ENCODE measurements at places on chromosomes 4 and X. TPM values are rescaled to one million over a fixed set of nuclear protein-coding genes. Genes with fewer than 3 reads are reported as not detected.
A peak's percentile ranks its signal among the peaks of the same experiment; 100 is the strongest.

DNA sequence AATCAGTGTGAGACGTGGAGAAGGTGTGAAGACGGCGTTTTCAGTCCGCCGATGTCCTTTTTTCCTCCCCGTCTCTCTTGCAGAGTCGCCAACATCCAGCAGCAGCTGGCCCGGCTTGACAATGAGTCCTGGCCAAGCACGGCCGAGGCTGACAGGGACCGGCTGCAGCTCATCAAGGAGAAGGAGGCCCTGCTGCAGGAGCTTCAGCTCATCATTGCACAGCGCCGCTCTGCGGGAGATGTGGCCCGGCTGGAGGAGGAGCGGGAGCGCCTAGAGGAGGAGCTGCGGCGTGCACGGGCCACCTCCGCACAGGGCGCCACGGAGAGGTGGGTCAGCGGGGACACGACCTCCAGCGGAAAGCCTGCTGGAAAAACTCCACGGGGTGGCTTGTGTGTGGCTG lies 47.1 kb upstream of the CLCN4 start:
- DNase-seq: no peak

GRCh38 chr4:3114377-3114776 lies 39.9 kb downstream of the HTT start:
- DNase-seq: no peak

- peak; percentile 6 for DNase-seq
Measured at GRCh38 chr4:105895583-105896460, 551 bp downstream of the NPNT start.

DNA sequence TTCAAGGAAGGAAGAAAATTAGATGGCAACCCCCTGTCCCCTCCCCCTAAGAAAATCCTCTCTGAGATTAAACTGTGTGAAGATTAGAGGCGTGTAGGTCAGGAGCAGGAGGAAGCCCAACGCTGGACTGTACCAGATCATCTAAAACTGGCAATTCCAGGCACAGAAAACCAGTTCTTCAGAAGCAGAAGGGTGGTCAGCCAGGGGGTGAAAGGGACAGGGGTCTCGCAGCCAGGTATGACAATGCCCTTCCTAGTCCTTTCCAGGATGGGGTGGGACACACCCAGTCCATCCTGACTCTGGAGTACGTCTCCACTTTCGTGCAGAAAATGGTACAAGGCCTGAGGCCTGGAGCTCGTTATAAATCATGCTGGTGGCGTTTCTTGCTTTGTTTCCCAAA lies 3.3 kb upstream of the RHOH start:
- no peak for DNase-seq

- no peak for DNase-seq
Measured at GRCh38 chrX:73348977-73349376, 97.9 kb upstream of the CDX4 start.

DNA sequence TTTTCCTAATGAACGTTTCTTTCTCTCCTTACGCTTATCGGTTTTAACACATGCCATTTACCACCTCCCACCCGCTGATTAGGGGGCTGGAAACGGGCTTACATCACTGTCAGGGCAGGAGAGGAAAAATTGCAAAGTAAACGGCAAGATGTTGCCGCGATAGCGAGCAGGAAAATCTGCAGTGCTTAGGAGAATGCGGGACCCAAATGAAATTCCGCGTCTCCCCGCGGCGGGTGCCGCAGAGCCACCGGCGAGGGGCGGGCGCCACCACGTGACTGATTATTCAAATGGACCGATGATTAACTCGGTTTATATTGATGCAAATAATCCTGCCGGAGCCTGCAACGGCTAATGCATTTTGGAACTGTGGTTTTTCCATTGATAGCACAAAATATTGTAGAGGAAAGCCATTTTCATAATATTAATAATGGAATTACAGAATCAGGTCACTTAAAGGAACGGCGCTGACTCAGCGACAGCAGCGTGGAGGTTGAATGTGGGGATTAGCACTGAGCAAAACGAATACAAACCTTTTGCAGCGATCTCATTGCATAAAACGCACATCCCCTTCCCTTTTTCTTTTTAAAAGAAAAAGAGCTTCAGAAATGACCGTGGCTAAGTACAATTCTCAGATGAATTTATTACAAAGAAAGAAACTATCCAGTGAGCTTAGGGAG lies 224.2 kb downstream of the STIM2 start:
- peak; percentile 40 for DNase-seq

- no peak for DNase-seq
Measured at GRCh38 chrX:39856472-39857121, 241.2 kb downstream of the BCOR start.

DNA sequence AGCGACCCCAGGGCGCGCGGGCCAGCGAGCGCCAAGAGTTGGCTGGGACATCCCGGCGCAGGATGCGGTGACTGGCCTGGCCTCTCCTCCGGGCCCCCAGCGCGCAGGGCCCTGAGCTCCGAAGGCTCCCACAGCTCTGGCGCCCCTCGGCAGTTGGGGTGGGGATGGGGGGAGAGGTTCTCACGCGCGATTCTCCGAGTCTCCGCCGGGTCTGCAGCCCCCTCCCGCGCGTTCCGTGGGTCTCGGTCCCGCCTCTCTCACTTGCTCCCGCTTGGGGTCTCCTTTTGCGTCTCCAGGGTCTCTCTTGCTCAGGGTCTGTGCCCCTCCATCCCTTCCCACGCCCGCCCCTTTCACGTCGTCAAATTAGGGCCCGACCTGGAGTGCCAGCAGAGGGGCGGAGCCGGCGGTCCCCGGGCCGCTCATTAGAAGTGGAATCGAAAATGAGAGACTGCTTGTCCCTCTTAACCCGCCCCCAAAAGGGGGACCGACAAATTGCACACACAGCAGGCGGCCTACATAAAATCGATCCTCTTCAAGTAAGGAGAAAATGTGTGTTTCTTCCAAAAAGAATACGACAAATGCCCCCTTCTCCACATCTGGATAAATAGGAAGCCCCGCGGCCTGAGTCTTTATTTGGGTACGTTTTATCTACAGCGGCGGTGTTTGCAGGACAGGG lies 877 bp upstream of the NKX1-1 start:
- DNase-seq: peak; percentile 2

GRCh38 chr4:137659431-137659830 lies 127.1 kb upstream of the PCDH18 start:
- no peak for DNase-seq

GRCh38 chrX:122771933-122772332 lies 412.1 kb upstream of the GRIA3 start:
- no peak for DNase-seq

GRCh38 chrX:599837-600715 lies 30.5 kb upstream of the SHOX start:
- no peak for DNase-seq

GRCh38 chr4:118849867-118850487 lies 14.1 kb upstream of the SEC24D start:
- no peak for DNase-seq

DNA sequence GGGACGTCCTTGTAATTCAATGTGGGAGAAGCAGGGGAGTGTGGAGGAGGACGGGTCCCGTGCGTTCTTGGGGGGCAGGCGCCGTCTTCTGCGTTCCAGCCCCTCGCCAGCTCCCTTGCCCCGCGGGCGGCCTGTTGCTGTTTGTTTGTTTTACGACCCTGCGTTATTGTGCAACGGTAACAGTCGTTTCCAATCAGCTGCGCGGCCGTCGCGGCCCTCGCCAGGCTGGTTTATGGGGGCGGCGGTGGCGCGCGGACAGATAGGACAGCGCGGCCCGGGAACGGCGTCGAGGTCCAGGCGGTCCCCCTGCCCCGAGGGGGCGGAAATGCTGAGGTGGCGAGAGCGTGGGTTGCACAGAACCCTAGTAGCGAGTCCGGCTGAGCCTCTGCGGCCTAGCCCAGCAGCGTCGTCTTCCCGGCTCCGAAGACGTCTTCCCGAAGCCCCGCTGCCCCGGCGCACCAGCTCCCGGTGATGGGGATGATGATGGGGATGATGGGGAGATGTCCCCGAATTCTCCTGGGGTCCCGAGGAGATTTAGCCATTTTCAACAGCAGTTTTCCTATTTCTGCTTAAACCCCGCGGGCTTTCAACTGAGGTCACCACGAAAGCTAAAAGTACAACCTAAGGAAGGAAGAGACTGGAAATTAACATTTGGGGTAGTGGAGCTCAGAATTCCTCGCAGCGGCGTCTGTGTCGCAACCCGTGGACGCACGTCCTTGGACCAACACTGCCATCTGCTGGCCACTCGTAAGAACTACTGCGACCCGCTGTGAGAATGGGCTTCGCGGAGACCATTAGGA lies 4.8 kb downstream of the PDGFRA start:
- peak; percentile 76 for DNase-seq

GRCh38 chrX:30821116-30821515 lies 67.9 kb downstream of the TAB3 start:
- DNase-seq: no peak

DNA sequence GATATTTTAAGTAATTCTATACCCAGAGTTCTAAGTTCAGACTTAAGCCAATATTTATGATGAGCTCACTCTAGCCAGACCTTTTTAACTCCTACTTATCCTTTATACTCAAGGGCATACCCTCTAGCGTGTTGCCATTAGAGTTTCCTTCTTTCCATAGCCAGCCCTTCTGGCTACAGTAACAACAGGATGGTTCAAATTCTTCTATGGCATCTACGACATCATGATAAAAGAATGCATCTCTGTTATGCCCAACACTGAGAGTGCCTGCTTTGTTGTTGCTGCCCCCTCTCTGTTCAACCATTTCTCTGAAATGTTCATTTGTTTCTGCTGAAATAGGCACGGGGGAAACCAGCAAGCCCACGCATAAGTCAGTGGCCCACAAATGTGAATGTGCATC lies 104.5 kb downstream of the UBE2NL start:
- no peak for DNase-seq

DNA sequence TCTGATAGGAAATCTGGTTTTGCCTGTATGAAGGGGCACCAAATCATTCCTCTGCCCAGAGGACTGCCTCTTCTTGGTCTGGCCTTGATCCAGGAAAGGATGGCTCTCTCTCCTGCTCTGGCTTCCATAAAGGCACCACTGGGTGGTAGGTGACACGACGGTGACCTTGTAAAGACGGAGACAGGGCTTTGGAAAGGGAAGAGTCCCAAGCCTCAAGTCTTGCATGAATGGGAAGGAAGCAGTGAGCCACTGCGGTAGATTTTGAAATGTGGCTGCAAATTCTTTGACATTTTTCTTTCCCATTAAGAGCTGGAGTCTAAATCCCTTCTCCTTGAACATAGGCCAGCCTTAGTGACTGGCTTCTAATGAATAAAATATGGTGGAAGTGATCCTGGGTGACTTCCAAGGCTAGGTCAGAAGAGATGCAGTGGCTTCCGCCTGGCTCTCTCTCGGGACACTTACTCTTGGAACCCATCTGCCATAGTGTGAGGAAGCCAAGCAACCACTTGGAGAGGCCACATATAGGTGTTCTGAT lies 347.4 kb downstream of the BCOR start:
- no peak for DNase-seq

DNA sequence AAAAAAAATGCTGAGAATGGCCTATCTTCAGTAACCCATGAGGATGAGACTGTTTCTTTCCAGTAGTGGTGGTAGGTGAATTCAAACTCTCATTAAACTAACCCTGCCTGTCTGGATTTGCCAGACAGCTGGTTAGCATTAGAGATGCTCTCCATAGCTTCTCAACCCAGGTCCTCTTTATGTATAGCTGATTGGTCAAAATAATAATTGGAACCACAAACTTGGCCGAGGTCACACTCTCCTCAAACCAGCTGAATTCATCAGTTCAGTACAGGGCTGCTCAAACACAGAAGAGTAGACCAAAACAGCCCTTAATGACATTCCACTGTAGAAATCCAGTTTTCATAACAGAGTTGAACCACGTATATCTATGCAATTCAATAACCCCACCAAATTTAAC lies 85.3 kb downstream of the HCCS start:
- DNase-seq: no peak

DNA sequence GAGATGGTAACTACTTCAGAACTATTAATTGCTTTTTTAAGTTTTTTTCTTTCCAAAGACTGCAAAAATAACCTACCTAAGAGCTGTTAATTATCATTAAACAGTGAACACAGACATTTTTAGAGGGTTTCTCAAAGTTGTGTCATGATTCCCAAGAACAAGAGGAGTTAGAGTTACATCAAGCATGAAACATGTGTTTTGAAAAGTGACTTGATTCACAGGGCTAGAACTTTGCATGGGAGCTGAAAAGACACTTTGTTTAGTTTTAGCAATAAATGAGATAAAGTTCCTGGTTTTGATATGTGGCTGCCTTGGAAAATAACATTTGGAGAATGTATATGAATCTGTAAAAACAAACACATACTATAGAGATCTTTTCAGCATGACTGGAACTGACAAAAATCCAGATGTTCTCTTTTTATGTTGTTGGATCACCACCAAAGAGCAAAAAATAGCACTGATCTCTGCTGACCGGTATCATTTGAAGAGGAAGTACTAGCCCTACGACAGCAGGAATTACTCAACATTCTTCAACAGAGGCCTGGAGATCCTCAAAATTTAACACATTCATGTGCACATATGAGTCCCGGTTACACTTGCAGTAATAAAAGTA lies 173.0 kb upstream of the PCDH18 start:
- DNase-seq: peak; percentile 2

GRCh38 chr4:29423836-29424721 lies 1296.1 kb upstream of the PCDH7 start:
- no peak for DNase-seq

GRCh38 chrX:44173219-44173618 lies 170.3 kb downstream of the EFHC2 start:
- DNase-seq: no peak

DNA sequence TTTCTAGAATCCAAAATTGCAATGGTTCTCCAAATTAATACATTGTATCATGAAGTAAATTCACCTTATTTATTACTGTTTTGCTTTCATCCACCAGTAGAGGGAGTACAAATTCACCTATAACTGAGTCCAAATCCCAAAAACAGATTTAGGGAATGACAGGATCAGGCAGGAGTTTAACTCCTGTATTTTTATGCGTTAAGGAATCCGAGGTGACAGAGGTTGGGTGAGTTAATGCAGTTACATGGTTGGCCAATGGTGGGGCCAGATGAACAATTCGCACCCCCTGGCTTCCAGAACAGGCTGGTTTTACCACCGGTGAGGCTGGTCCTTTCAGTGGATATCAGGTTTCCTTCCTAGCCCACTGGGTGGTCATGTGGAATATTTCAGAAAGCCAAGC lies 82.4 kb downstream of the MTNR1A start:
- no peak for DNase-seq

- peak; percentile 86 for DNase-seq
Measured at GRCh38 chrX:85003655-85004244, at the start of gene APOOL. Gene APOOL, plus strand, starts transcription at chrX:85003877. Its CDS starts 36 bp downstream, at chrX:85003913.

CD38 gene
- 0.40 TPM for total RNA-seq

NAAA gene
- total RNA-seq: 3.3 TPM

ARHGEF9 gene
- total RNA-seq: 0.12 TPM

LIMCH1 gene
- 40.7 TPM for total RNA-seq

VEGFD gene
- 1.1 TPM for total RNA-seq

RAPGEF2 gene
- total RNA-seq: 9.1 TPM

AMBN gene
- total RNA-seq: 0.06 TPM

VCX gene
- total RNA-seq: 3.8 TPM

NHS gene
- total RNA-seq: 1.1 TPM

TTC29 gene
- total RNA-seq: not detected

CCNB3 gene
- 0.40 TPM for total RNA-seq

NIPAL1 gene
- total RNA-seq: 0.54 TPM

CFAP97 gene
- 22.3 TPM for total RNA-seq

HSFX3 gene
- total RNA-seq: not detected

ZNF157 gene
- 0.06 TPM for total RNA-seq

MTTP gene
- total RNA-seq: 1.0 TPM

CSN2 gene
- not detected for total RNA-seq

NXF2B gene
- total RNA-seq: 1.9 TPM

MAML3 gene
- 2.7 TPM for total RNA-seq

CMC4 gene
- total RNA-seq: 5.8 TPM
